Hematopoietic multipotent progenitor cell treated with erythropoietin and hydrocortisone succinate and interleukin-3 and kit ligand, for 4 days (in vitro differentiated cells): ENCODE measurements at places on chromosomes 6 and 20.

GRCh38 chr6:6007366-6008088, 802 bp upstream of the NRN1 start:
- peak; percentile 56 for DNase-seq

GRCh38 chr6:91539456-91539855, 952.6 kb upstream of the MAP3K7 start:
- no peak for DNase-seq

DNA sequence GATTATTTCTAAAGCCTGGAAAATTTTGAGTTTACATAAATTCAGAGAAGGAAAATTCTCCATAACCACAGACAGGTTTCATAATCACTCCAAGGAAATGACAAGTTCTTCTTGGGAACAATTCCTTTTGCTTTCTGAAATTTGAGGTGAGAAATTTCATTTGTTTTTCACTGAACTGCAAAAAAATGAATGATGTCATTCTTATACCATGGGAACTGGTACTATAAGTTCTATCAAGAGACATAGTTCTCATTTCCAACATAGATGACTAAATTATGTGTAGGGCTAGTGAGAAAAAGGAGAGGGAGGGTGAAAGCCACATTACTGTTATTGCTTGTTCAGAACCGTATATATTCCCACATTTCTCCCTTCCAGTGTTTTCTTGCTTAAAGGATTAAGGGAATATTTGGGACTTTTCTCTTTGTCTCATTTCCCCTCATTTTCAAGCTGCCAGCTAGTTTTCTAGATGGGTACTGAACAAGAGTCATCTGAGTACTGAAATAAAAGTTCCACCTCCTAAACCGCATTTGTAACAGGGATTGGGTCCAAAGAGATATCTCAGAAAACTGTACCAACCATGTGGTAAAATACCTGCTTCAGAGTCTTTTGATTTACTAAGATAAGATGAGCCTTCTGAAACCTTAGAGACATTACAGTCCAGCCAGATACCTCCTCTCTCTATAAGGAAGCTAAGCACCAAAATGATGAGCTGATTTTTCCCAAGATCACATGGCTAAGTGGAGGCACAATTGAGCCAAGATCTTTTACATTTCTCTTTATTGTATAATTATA, 144.3 kb upstream of the PRDM1 start:
- no peak for DNase-seq

DNA sequence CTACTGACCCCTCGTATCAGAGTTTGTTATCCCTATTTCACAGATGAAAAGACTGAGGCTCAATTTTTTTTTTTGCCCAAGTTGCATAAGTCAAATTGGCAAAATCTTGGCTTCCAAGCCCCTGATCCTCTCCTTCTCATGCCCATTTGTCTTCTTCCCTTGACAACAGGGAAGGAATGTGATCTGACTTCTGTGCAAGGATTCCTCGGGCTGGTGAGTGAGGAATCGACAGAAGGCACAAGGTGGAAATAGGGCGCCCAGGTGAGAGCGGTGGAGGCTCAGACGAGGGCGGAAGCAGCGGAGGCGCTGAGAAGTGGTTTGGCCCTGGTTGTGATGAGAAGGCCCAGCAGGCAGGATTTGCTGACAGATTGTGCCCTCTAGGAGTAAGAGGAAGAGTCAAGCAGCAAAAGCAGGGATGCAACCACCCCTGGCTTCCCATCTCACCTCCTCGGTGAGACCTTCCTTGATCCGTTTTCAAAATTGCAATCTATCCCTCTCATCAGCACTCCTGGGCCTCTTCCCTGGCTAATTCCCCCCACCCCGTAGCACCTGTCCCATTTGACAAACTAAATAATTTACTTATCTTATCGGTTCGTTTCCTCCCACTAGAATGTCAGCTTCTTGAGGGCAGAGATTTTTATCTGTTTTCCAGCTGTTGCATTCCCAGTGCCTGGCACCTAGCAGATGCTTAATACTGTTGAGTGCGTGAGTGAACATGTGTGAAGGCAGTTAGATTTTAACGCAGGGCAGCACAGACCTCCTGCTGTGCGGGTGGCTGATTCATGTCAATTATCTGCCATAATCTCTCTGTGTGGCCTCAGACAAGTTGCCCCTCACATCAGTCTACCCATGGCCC, 3.7 kb upstream of the SIRPA start:
- DNase-seq: peak; percentile 22

DNA sequence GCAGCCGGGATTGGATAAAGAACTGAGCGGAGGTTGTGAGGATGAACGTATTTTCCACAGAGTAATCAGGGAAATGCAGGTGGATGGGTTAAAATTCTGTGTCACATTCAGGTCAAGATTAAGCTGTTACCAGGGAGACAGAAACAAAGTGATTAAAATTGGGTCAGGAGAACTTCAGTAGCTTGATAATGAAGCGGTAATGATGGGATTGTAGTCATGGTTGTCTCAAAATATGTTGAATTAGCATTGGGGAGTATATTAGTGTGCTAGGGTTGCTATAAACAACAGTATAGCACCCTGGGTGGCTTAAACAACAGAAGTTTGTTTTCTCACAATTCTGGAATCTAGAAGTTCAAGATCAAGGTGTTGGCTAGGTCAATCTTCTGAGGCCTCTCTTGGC, 155.5 kb downstream of the GJA1 start:
- no peak for DNase-seq

GRCh38 chr6:99495466-99495865, 19.8 kb downstream of the USP45 start:
- no peak for DNase-seq

DNA sequence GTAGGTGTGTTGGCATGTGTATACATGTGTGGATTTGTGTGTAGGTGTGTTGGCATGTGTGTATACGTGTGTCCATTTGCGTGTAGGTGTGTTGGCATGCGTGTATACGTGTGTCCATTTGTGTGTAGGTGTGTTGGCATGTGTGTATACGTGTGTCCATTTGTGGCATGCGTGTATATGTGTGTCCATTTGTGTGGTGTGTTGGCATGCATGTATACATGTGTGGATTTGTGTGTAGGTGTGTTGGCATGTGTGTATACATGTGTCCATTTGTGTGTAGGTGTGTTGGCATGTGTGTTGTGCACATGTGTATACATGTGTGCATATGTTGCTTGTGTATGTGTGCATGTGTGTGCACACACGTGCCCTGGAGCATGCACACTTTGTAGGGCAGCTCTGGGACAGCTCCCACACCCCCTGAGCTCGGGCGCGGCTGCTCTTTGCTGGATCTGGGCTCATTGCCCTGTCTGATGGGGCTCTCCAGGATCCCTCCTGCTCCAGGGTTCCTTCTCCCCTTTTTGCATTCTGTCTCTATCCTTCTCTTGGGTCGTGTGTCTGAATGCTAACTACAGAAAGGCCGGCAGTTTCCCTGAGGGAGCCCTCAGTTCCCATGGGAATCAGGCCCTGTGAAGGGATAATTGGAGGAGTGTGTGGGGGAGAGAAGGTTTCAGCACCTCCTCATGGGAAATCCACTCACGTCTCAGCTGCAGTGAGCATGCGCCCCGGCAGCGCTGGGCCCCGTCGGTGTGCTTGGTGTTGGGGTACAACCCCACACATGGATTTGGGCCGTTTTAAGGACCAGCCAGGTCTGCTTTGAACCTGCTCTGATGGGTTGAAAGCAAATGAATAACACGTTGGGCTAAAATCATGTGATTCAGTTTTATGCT, 102.0 kb downstream of the ERMARD start:
- DNase-seq: no peak

- no peak for DNase-seq
Measured at GRCh38 chr20:38842026-38842425, 36.5 kb downstream of the PPP1R16B start.

DNA sequence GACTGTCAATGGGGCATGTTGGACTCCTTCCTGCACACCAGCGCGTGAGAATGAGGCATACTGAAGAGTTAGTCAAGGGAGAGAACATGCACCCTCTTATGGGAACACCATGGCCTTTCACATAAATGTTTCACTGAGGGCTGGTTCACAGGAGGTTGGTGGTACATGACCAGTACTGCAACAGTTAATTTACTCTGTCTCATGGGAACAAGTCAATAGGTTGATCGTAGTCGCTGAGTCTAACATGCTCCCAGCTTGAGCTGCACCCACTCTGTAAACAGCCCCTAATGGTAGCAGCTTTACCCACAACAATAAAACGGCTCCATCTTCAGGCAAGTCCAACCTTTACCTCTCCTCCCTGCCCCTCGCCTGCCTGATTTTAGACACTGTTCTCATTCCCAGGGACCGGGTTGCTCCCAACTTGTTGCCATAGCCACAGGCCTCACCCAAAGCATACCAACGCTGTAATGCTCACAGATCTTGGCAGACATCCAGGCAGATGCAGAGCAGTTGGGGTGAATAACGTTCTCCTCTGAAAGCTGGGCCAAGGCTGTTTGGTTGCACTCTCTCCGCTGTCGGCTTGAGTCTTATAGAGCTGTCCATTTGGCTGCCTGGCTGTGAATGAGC, 111.3 kb downstream of the LY86 start:
- peak; percentile 97 for DNase-seq

DNA sequence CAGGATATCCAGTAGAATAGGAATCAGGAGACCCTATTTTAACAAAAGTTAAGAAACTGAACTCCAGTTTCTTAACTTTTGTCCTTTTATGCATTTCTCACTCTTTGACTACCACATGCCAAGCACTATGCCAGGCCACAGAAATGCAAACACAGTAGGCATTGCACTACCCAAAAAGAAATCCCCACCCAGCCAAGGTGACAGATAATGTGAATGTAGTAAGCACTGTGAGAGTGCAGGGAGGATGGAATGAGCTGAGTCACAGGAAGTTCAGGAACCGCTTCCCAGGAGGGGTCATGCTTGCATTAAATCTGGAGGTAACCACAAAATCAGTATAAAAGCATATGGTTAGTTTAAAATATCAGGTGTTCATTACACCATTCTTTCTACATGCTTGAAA, 20.1 kb upstream of the FAM83C start:
- DNase-seq: no peak

DNA sequence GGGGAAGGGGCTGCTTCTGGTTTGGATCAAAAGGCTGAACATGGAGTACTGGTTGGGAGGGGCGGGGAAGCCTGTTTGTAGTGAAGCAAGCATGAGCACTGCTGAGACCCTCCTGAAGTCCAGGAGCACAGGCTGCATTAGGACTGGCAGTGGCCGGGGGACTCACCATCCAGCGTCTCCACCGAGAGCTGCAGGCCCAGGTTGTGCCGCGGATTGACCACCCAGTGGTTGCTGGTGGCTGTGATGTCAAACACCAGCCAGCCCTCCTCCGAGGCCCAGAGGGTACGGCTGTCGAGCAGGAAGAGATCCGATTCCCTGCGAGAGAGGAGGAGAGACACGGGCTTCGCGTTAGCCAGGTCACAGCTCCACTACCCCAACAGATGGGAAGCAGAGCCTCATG, 64.1 kb downstream of the BMP7 start:
- DNase-seq: no peak

DNA sequence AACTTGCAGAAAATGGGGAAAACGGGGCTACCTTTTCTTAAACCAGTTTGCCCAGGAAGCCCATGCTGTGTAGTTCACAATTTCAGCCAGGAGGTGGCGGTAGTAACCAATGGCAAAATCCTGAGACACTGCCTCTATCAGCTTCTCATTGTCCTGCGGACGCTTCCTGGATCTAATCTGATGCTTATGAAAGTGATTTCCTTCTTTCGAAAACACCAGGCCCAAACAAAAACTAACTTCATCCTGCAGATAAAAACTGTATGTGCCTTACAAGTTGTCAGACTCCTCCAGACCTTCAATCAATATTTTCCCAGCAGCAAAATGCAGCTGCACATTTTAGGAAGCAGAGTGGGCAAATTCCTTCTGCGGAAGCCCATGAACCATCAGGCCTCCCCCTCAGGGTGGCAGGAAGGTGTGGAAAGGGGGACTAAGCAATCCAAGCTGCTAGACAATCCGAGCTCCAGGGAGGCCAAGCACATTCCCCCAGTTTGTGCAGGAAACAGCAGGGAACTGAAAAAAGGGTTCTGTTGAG, 88.5 kb downstream of the LY86 start:
- DNase-seq: peak; percentile 93

- no peak for DNase-seq
Measured at GRCh38 chr6:37077905-37078296, 72.4 kb downstream of the FGD2 start.

- DNase-seq: no peak
Measured at GRCh38 chr20:4272225-4272624, 256.9 kb upstream of the RNF24 start.

DNA sequence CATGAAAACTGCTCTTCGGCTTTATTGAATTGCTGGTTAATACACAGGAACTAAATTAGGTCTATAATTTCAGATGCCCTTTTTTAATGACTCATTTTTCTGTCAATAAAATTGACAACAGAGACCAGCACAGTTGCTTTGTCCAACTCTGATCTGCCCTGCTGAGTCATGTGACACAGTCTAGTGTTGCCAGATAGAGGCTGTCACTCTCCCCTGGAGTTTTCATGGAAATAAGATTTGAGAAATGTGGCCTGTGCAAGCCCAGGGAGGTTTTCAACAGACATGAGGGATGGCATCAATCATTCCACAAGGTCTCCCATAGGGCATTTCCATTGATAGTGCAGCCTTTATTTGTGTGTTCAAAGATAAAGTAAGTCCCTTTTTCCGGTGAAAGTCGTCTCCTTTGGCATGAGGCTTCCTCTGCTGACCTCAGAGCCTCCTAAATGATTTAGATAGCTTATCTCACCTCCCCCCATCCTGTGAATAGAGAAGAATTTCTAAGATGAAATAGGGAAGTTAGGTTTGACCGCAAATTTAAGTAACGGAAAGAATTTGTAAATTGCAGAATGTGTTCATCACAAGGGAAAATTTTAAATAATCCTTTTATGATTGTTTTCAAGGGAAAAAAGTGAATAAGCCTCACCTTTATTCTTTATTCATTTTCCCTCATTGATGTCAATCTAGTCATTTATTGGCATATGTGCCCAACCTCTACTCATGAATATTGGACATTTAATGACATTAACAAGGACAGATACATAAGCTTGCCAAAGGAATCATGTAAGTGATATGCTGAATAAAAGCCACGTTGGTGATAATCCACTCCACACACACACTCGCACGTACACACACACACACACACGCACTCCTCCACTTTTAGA, 277.7 kb downstream of the ADGB start:
- peak; percentile 99 for DNase-seq

DNA sequence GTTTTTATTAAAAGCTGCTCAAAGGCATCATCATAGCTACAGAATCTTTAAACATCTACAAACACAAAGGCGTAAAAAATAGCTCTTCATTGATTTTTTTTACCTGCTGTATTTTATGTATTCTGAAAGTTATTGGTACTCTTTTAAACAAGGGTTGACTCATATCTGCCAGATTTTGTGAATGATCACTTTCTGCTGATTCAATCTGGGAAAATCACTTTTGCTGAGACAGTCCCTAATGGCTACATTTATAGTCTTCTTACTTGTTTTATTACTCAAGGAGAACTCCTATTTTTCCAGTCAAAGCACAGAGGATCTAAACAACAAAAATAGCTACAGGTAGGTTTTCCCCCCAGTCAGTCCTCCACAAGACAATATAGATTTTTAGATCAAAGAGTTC, 739.0 kb downstream of the CBLN4 start:
- DNase-seq: no peak

DNA sequence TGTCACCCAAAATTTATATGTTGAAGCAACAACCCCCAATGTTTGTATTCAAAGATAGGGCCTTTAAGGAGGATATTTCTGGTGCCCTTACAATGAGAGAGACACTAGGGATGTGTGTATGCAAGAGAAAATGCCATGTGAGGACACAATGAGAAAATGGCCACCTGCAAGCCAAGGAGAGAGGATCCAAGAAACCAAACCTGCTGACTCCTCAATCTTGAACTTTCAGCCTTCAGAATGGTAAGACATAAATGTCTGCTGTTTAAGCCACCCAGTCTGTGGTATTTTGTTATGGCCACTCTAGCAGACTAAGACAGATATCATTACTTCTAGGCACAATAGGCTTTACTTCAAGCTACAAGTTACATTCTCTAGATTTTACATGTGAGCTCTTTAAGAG, 1145.1 kb upstream of the MAP3K7 start:
- no peak for DNase-seq
